ENCODE measurements at places on chromosomes 13 and 19.

GRCh38 chr19:46067691-46068090 is 26.9 kb upstream of the IGFL4 start:
- no peak for DNase-seq

DNA sequence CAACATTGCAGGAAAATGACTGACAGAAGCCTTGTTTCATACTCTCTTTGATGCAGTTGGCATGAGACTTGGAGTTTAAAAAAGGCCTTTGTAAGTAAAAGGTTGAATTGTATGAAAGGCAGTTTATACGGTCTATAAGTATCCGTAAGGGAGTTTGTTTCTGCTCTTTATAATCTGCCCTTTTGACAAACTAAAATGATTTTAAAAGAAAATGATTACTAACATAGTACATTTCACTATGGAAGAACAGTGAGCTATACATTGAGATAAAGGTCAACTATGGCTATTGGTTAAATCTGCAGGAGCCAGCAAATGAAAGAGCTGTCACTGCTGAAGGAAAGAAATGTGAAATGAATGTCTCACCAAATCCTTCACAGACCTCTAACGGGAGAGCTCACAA is 296.1 kb upstream of the SLITRK6 start:
- no peak for DNase-seq

DNA sequence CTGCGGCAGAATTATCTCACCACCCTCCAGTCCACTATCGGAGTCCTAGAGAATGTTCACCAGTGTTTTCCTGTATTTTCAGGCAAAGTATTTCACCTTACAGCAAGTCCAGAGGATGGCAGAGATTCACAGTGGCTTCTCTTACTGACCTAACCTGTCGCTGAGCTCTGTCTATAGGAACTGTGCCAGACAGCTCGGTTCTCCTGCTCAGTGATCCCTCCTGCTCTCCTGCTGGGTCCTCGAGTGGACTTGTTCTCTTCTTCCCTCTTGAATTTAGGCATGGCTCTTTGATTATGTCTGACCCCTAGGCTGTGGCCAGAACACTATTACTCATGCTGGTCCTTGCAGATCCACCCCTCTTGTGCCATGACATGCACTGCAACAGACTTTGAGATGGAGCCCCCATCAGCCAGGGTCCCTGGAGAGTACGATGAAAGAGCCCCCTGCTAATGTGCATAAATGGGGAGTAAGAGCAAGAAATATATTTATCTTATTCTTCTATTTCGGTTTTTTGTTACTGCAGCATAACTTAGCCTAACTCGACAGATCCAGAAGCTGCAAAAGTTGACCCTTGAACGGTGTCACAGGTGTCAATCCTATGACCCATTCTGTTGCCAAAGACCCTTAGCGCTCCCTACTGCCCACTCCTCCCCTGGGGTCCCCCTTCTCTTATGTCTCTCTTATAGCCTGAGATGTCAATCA is 439.4 kb downstream of the ZNF536 start:
- no peak for DNase-seq

GRCh38 chr13:30847650-30848307 is 58.3 kb upstream of the MEDAG start:
- DNase-seq, result no peak

GRCh38 chr13:113904411-113904810 is 40.5 kb upstream of the GAS6 start:
- no peak for DNase-seq

- DNase-seq, result no peak
These were observed 29.9 kb downstream of the ZDHHC20 start for GRCh38 chr13:21429211-21429610.

- DNase-seq, result no peak
These were observed 537 bp downstream of the NAT14 start for GRCh38 chr19:55485439-55486011.

GRCh38 chr13:101416181-101417042 is at the start of gene NALCN:
TSS of gene NALCN (minus strand) at chr13:101416508. CDS start at chr13:101399126, 17,382 bp downstream.
- no peak for DNase-seq

GRCh38 chr19:45175515-45176345 is 2.3 kb downstream of the TRAPPC6A start:
- DNase-seq, result no peak

DNA sequence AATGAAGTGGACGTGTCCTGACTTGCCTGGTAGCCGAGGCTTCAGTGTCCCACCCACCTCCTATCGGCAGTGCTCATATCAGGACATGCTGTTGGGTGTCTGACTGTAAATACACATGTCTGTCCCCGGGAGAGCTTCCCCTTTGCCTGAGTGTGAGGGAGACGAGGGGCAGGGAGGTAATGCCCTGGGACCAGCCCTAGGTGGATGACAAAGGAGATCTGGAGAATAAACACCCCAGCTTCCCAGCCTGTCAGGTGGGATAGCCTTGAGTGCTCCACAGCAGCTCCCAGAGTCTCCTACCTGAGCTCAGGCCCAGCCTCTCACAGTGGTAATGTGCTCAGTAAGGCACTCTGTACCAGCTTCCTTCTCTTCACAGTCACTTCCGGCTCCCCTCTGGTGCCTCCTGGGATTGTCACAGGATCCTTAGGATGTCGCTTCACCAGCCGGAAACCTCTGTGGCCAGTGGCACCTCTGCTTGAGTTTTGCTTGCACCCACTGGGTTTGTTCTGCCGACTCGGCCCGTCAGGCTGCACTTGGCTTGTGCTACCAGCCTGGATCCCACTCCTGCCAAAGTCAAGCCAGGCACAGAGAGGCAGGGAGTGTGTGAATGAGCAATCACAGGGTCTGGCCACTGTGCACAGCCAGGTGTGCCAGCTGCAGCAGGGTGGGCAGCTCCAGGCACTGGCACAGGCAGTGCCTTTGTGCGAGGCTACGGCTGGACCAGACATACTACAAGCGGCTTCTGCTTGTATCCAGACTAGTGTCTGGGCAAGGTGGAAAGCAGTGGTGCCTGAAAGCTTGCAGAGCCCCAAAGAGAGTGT is 54.4 kb upstream of the RGCC start:
- no peak for DNase-seq

All from hindlimb muscle (tissue), 1 donor.